ENCODE measurements at places on chromosomes 2 and 18.

DNA sequence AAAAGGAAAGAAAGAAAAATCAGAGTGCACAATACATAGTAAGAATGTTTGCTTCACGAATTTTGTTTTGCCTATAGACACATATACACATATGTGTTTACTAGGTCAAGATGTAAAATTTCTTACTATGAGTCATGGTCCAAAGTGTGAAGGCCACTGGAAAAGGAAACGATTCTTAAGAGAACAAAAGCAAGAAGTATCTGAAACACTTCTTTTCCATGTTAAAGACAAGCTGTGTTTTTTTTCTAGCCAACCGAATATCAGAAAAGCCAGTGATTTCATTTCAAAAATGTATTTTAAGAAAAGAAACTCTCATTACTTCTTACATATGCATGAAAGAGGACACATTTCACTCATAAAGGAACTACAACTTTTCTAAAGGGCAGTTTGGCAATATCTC, 24.9 kb downstream of the PECR start:
- no peak for DNase-seq

DNA sequence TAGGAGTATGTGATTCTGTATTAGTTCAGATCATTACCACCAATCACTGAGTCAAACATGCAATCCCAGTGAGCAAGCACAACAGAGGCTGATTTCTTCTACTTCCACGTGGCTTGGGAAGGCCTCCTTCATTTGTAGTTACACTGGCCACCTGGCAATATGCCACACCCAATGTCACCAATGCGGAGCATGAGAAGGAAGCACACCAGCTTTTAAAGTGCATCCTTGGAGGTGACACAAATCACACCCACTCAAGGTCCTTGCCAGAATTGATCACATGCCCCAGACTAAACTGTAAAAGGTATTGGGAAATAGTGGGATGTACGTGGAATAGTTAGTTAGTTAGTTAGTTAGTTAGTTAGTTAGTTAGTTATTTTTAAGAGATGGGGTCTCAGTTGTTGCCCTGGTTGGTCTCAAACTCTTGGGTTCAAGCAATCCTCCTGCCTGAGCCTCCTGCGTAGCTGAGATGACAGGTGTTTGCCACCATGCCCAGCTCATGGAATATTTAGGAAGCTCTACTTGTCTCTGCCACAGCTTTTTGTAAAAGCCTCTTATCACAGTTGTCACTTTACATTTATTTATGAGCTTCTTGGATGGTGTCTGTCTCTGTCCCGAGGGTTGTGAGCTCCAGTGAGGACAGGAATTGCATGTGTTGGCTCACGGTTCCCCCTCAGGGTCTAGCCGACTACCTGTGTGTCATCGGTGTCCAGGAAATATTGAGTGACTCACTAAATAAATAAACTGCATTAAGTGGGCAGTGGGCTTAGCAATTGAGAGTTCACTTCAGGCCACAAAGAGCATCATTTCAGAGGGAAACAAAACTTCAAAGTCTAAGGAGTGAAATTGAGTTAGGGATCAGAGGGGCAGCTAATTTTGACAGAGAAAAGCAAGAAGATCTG, 28.1 kb upstream of the CAB39 start:
- DNase-seq: no peak

- DNase-seq: no peak
Measured at GRCh38 chr2:232310121-232310520, 68.4 kb upstream of the ALPP start.

- DNase-seq: no peak
Measured at GRCh38 chr2:23530909-23531276, 145.9 kb downstream of the KLHL29 start.

DNA sequence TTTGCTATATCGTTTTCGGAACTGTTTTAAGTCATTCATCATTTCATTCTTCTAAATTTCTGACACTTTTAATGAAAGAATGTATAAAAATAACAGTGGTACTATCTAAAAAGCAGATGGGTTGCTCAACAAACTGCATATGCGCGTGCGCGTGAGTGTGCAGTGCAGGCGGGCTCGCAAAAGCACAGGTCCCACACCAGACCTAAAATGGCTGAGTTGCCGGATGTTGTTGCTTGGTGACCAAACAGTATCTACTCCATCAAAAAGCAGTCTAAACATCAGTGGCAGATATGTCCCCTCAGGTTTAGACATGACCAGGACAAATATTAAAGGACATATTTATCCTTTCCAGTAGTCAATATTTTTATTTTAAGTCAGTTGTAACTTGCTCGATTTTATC, 5.1 kb downstream of the NOL4 start:
- no peak for DNase-seq

DNA sequence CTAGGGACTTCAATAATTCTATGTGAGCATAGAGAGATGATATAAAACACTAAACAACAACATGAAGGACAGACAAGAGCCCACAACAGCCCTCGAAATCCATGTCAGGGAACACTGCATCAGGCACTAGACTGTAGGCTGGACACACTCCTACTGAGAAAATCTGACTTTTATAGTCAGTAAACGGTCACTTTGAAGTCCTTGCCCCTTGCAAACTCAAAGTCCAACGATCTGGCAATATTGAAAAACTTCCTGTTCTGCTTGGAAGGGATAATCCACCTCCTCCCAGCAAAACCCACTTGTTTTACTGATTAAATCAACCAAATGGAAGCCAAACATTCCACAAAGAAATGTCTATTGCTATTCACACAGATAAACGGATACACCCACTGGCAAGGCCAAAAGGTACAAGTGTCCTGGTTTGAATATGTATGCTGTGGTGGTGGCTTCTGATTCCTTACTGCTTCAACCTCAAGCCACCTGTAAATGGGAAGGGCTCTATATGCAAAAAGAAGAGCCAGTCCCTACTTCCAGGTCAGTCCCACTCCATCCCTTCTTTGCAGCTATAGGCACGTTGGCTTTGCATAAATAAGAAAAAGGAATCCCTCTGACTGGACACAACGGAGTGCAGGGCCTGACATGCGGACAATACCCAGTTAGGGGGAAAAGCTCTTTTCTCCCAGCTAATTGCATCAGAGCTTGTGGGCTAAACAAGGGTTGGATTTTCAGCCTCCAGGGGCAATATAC, 56.6 kb downstream of the STK39 start:
- DNase-seq: no peak

GRCh38 chr2:25310965-25311864, 30.5 kb downstream of the DNMT3A start:
- DNase-seq: no peak

- no peak for DNase-seq
Measured at GRCh38 chr2:183088061-183088460, 9.5 kb downstream of the DUSP19 start.

All from GM03348 (cell line).